ENCODE measurements at places on chromosomes 12 and 14.

DNA sequence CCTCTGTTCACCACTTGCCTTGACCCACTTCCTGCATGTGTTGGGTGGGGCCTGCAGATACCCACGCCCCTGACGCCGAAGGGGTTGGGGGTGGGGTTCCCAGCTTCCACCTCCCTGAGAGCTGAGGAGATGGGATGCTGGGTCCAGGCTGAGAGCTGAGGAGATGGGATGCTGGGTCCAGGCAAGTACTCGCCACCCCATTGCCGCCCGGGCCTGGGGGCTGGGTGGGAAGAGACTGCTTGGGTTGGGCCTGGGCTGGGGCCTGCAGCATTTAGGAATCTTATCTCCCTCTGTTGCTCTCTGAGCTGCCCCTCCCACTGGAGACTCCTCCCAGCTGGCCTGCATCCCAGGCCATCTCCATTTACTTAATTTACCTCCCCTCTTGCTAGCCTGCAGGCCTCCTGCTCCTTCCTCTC lies 17.4 kb downstream of the TEAD4 start:
- no peak for DNase-seq

DNA sequence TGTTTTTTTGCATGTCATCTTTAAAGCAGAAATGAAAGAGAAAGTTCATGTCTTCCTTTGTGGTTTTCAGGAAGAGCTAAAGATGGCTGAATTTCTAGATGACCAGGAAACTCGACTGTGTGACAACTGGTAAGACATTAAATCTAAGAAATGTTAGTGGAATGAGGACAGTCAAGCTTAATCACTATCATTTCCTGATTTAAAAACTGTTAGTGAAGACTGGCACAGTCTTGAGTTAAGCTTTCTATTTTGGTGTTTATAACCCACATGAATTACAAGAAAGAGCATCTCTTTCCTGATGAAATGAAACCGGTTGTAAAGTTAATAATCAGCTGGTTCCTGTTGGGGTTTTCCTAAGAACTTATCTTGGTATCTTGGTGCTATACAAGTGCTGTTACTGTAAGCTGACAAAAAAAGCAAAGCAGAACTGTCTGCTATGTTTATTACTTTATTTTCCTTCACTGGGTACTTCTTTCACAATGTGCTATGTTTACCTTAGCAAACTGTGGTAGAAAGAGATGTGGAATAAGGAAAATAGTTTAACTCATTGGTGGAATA lies 5.2 kb downstream of the TRAFD1 start:
- no peak for DNase-seq

- no peak for DNase-seq
Measured at GRCh38 chr14:73625706-73626105, 13.4 kb downstream of the ACOT6 start.

DNA sequence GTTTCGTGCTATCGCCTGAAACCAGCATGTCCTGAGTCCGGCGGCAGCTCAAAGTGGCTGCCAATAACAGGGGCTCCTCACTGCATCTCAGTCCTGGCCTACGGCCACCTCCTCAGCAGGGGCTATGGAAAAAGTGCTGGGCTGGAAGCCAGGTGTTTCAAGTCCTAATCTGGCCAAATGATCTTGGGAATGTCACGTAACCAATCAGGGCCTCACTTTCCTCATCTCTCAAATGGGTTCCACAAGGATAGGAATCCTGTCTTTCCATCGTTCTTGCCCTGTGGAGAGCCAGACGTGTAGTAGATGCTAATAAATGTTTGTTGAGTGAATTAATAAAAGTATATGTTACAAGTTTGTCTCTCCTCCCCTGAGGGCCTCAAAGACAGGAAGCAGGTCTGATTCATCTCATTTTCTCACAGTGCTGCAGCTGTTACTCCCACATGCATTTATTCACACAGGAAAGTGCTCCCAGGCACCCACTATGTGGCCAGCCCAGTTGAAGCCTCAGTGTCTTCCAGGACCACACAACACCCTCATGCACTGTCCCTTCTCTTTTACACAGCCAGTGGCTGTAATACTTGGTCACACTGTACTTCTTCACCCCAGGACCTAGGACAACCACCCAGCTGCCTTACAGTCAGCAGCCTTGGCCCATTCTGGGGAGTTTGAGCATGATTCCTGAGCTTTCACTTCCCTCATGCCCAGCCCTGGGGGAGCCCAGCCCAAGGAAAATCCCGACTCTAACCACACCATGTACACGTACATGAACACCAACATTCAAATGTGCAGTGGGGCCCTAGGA lies 5.0 kb downstream of the CMKLR1 start:
- DNase-seq: no peak

- DNase-seq: no peak
Measured at GRCh38 chr12:4685317-4685716, 34.9 kb upstream of the GALNT8 start.

DNA sequence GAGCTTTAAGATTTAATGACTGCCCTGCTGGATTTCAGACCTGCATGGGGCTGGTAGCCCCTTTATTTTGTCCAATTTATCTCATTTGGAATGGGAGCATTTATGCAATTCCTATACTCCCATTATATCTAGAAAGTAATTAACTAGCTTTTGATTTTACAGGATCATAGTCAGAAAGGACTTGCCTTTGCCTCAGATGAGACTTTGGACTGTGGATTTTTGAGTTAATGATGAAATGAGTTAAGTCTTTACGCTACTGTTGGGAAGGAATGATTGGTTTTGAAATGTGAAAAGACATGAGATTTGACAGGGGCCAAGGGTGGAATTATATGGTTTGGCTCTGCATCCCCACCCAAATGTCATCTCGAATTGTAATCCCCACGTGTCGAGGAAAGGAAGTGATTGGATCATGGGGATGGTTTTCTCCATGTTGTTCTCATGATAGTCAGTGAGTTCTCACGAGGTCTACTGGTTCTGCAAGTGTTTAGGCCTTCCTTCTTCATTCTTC lies 213.1 kb upstream of the DCN start:
- no peak for DNase-seq

DNA sequence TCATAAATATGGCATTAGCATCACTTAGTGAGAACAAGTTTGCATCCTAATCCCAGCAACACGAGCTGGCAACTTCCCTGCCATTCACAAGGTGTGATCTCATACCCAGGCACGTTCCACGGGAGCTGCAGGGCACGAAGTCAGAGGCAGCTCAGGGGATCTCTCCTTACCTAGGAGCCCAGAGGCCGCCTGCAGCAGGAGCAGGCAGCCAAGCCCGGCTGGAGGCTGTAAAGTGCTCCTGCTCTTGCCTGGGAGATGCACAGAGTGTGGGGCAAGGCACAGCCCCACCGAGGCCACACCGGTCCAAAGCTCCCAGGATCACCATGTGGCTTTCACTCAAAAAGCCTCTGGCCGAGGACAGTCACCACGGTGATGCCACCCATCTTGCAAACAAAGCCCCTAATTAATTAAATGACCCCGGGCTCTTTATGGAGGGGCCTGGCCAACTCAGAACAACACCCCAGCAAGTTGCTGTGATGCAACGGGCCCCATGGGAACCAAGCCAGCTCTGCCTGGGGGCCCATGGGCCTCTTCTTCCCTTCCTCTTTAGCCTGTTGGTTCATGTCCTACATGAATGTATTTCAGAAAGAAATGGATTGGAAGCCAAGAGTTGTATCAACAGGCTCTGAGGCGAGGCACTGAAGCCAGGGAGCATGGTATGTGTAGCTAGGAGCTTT lies 26.5 kb downstream of the NUAK1 start:
- DNase-seq: no peak

GRCh38 chr12:38385486-38385885 lies 68.9 kb downstream of the ALG10B start:
- DNase-seq: no peak

DNA sequence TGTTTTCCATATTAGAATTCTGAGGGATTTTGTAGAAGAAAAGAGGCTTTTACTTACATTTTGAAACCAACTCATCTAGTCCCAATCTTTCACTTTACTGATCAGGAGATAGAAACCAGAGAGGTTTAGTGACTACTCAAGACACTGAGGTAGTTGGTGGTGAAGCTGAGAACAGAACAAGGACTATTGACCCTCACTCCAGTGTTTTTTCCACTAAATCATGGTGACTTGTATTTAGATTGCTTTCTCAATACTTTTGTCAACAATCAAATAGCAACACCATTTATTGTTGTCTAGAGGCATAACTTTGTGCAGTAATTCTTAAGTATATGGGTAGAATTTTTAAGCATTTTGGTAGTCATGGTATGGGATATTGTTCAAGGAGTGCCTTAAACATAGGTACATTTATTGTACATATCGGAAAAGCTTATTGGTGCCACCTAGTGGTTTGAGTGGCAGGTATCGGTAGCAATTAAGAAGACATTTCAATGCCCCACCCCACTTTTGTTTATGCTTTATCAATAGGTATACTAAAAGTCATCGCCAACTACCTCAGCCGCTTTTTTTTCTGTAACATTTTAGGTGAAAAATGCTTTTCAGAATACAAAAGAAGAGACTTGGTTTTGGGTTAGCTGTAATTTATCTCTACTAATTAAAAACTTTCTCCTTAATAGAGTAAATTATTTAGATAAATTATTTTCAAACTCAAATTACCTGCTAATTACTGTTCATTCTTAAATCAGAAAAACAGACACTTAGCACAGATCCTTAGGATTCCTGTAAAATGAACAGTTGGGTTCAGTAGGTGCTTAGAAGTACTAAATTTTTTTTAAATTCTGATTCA lies 47.3 kb upstream of the PAWR start:
- DNase-seq: no peak

GRCh38 chr12:39401459-39401858 lies 41.5 kb downstream of the KIF21A start:
- DNase-seq: no peak

GRCh38 chr12:75611041-75611440 lies 99.6 kb upstream of the KRR1 start:
- DNase-seq: no peak

DNA sequence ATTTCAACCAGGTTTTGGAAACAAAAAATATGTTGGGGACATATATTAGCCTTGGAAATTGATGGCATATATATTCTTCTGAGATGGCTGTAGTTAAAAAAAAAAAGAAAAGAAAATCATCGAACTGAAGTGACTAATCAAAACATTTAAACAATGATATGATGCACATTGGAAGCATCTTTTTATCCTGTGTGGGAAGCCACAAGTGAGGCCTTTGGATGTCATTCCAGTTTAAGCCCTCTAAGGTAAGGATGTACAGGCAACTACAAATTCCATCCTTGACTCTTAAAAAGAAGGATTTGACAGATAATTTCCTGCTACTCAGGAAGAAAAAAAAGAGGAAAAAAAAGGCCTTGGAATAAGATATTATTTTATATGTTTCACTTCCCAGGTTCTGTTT lies 9.6 kb upstream of the PTPRB start:
- no peak for DNase-seq

GRCh38 chr12:76303365-76303764 lies 44.9 kb downstream of the BBS10 start:
- DNase-seq: no peak

GRCh38 chr14:100398044-100398443 lies 74.9 kb downstream of the SLC25A47 start:
- no peak for DNase-seq

GRCh38 chr12:24505366-24506015 lies 443.4 kb downstream of the BCAT1 start:
- no peak for DNase-seq

DNA sequence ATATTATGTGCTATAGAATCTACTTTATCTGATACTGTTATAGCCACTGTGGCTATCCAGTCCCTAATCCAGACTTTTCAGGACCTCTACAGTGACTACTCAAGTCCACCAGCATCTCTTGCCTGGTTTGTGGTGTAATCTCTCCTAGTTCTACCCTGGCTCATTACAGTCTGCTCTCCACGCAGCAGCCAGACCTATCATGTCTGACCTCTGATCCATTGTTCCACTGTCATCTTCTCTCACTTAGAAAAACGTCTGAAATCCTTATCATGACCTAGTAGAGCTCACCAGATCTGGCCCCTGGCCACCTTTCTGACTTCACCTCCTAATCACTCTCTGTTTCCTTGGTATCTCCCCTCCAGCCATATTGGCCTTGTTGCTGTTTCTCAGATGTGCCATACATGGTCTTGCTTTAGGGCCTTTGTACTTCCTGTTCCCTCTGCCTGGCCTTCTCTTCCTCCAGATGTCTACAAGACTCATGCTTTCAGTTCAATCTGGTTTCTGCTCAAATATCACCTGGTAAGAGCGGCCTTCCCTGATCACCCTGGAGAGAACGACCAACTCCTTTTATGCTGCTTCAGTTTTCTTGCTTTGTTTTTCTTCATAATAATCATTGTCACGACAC lies 475.5 kb downstream of the AACS start:
- DNase-seq: no peak

- no peak for DNase-seq
Measured at GRCh38 chr14:77590845-77591485, 25.5 kb downstream of the SPTLC2 start.

DNA sequence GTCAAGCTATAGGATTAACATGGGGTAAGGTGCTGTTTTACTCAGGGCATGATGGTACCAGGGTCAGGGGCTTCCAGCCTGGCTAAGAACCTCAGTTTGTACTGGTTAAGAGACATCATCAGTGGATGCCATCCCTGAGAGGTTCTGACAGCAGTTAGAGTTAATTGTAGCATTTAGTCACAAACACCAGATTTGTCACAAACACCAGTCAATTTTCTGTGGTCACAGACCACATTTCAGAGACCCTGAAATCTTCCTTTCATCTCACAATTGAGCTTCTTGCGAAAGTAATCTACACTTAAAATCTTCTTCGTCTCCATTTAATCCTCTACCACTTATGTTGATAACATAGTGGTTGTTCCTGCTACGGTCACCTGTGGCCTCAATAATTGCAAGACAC lies 143.0 kb upstream of the EGLN3 start:
- no peak for DNase-seq

DNA sequence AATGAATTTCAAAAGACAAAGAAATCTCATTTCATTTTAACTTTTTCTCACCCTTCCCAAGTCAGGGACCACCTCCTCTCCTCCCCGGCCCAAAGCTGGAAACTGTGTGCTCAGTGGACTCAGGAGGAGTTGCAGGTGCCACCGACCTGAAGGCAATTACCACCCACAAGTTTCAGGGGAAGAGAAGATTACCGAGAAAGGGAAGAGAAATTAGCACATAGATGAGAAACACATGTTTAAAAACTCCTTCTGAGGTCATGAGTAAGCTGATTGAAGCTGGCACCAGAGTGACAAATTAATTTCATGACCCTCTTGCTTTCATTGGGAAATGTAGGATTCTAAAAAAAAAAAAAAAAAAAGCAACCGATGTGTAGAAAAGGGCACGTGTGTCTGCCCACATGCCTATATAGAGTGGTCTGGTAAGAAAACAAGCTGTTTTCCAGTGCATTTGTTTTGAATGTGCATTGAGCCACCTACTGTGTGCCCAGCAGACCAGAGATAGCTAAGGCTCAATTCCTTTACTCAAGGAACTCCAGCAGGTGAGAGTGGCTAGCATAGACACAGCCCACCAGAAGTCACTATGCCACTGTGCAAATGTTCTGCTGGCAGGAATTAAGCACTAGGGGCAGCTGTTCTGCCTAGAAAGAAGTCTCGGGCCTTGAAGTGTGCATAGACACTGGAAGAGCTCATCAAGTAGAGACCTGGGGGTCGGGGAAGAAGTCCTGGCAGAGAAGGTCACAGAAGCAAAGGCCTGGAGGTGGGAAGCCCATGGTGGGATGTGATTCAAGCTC lies 30.5 kb downstream of the DPF3 start:
- no peak for DNase-seq

- no peak for DNase-seq
Measured at GRCh38 chr14:50362764-50363713, 33.6 kb downstream of the CDKL1 start.

GRCh38 chr12:128055567-128055966 lies 211.4 kb upstream of the TMEM132C start:
- no peak for DNase-seq

GRCh38 chr14:64701660-64702059 lies 2.6 kb upstream of the PLEKHG3 start:
- DNase-seq: no peak

GRCh38 chr12:121578230-121579189 lies 2.3 kb downstream of the KDM2B start:
- no peak for DNase-seq
